ENCODE measurements at places on chromosomes 11 and 22. TPM values are rescaled to one million over a fixed set of nuclear protein-coding genes. Genes with fewer than 3 reads are reported as not detected.

SGSM1 gene
- total RNA-seq: 1.5 TPM

TEX54 gene
- not detected for total RNA-seq

AHNAK gene
- 214 TPM for total RNA-seq

HMOX1 gene
- total RNA-seq: 60.7 TPM

MRGPRX3 gene
- total RNA-seq: under 0.01 TPM

RPS6KA4 gene
- total RNA-seq: 21.4 TPM

TAGLN gene
- total RNA-seq: 9.2 TPM

MOGAT2 gene
- total RNA-seq: not detected

CELSR1 gene
- total RNA-seq: 15.7 TPM

FLRT1 gene
- total RNA-seq: not detected

PLEKHA7 gene
- total RNA-seq: 1.1 TPM

KCNQ1 gene
- total RNA-seq: not detected

DERL3 gene
- 0.40 TPM for total RNA-seq

CNGA4 gene
- not detected for total RNA-seq

PANX2 gene
- total RNA-seq: 0.40 TPM

CYP2D6 gene
- under 0.01 TPM for total RNA-seq
